ENCODE measurements at places on chromosomes 4 and X.

GRCh38 chrX:17025621-17026302, 79.3 kb downstream of the REPS2 start:
- no peak for DNase-seq

DNA sequence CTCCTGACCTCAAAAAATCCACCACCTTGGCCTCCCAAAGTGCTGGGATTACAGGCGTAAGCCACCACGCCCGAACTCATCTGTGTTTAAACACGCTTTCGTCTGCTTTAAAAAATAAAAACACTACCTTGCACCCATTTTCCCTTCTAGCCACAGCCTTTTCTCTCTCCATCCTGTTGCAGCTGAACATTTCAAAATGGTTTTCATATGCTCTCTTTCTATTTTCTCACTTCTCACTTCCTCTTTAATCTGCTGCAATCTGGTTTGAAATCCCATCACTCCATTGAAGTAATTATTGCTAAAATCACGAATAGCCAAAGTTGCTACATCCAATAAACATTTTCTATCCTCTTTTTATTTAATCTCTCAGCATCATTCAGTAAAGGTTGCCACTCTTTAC, 70.0 kb downstream of the DCHS2 start:
- DNase-seq: no peak

GRCh38 chr4:74387790-74388189, 22.8 kb downstream of the EREG start:
- no peak for DNase-seq

- DNase-seq: no peak
Observed at GRCh38 chrX:133473451-133473850, 58.2 kb upstream of the GPC4 start.

GRCh38 chr4:125350470-125351135, 35.8 kb downstream of the FAT4 start:
- DNase-seq: no peak

DNA sequence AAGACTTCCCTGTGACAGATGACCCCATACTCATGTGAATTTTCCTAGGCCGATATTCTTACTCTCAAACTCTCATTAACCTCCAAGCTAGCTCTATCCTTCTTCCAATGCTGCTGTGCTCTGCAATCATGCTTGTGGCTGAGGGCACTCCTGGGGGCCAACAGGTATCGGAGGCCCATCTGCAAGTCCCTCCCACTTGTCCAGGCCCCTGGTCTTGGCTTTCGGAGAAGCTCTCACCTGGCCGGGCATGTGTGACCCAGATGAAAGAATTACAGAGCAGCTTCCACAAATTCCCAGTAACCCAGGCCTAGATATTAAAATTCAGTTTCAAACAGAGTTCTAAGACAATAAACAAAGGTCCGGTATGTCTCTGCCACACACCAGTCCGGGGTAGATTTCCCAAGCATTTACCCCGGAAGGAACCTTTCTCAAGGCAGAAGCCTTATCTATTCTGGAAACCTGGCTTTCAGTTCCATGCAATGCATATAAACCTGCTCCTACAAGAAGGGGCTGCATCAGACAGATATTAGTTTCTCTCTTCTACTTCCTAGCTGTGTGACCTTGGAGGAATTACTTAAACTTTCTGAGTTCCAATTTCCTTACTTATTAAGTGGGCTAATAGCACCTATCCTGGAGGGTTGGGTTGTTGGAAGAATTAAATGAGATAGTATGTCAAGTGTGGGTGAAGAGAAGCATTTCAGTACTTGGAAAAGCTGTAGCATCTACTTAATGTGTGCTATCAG, 270.8 kb downstream of the PTTG2 start:
- no peak for DNase-seq

DNA sequence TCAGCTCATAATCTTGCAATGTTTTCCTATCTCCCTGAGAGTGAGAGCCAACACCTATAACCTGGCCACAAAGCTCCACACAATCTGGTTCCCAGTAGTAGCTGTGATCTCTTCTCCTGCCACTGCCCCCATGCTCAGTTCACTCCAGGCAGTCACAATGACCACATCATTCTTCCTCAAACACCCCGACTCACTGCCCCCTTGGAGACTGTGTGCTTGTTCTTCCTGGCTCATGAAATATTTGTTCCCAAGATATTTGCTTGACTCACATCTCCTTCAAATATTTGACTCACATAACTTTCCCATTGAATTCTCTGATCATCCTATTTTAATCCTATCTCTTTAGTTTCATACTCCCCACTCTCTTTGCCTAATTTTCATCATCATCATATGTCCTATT, 173.7 kb downstream of the AREG start:
- no peak for DNase-seq

- no peak for DNase-seq
Observed at GRCh38 chr4:1500231-1500965, 94.2 kb upstream of the NKX1-1 start.

- no peak for DNase-seq
Observed at GRCh38 chr4:11470438-11471045, 41.8 kb upstream of the HS3ST1 start.
